CD4-positive, alpha-beta T cell treated with Interleukin-2 at 100 ng/mL for 4 hours (primary cell): ENCODE measurements at places on chromosomes 7 and 10.

GRCh38 chr10:122647383-122647968, 52.2 kb downstream of the C10orf120 start:
- no peak for DNase-seq

- no peak for DNase-seq
These were observed 28.6 kb downstream of the TMEM178B start for GRCh38 chr7:141102436-141102835.

GRCh38 chr10:90437452-90437851, 420.4 kb downstream of the HTR7 start:
- no peak for DNase-seq

DNA sequence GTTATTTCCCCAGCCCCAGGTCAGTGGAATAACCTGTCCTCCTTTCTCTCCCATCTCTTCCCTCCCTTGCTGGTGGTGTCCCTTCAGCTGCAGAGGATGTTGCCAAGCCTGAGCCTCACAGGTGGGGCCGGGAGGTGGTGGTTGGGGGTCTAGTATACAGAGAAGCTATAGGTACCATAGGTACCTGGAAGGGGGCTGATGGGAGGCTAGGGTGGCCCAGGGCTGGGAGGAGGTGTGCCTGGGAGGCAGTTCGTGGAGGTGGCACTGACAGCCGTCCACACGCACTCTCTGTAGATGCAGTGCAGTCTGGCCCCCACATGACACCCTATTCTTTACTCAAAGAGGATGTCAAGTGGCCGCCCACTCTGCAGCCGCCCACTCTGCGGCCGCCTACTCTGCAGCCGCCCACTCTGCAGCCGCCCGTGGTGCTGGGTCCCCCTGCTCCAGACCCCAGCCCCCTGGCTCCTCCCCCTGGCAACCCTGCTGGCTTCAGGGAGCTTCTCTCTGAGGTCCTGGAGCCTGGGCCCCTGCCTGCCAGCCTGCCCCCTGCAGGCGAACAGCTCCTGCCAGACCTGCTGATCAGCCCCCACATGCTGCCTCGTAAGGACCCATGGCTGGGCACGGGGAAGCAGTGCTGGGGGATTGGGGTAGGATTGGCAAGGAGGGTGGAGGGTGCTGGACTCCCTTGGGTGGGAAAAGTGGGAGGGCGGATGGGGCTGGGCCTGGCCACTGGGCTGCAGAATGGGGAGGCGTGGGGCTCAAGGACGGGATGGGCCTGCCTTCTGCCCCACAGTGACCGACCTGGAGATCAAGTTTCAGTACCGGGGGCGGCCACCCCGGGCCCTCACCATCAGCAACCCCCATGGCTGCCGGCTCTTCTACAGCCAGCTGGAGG, 9.5 kb downstream of the IRF5 start:
- no peak for DNase-seq

DNA sequence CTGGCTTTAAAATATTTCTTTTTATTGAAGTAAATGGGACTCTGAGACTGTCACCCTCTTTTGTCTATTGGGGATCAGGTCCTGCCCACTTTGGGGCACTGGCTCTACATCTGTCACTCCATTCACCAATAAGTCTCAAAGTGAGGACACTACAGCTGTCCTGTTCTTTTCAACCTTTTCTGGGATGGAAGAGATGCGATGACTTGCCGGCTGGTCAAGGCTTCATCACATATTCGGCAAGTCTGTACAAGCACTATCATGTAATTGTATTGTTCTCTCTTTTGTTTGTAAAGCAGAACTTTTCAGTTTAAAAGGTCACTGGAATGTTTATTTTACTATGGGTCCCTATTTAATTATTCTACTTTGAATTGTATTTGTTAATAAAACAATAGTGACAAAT, 17.7 kb upstream of the SP8 start:
- DNase-seq = no peak
